ENCODE measurements at places on chromosomes 11 and 22.

GRCh38 chr11:106021181-106021966, 666 bp downstream of the MSANTD4 start:
- no peak for DNase-seq

- DNase-seq = no peak
Observed at GRCh38 chr11:35282221-35282882, 137.0 kb downstream of the SLC1A2 start.

DNA sequence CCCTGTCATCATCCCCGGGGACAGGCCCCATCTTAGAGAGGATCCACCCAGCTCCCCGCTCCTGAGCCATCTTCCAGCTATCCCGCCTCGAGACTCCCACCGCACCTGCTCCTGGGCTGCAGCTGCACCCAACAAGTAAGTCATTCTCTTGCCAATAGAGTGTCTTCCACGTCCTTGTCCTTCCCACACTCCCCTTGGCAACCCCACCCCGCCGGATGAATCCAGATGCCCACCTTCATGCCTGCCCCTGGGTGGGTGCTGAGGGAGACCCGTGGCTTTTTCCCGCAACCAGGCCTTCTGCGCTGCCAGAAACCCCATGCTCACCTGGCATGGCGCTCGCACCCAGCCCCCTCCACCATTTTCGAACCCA, 11.1 kb upstream of the C11orf24 start:
- no peak for DNase-seq

DNA sequence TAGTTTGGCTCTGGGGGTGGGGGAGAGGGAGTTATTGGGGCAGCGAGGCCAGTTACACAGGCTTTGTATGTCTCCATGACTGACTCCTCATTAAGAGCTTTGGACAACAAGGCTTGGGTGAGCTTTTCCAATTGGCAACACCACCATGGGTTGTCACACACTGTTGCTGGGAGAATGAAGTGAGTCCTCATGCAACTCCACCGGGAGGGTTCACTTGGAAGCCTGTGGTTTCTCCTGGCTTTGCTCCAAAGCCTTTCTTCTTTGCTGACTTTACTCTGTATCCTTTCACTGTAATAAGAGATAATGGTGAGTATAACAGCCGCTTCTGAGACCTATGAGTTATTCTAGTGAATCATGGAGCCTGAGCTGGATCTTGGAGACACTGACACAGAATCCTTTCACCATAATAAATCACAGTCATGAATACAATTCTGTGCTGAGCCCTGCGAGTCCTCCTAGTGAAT, 24.9 kb downstream of the EIF3F start:
- DNase-seq = no peak

- DNase-seq = no peak
Observed at GRCh38 chr22:29155966-29156365, 49.7 kb upstream of the EMID1 start.

DNA sequence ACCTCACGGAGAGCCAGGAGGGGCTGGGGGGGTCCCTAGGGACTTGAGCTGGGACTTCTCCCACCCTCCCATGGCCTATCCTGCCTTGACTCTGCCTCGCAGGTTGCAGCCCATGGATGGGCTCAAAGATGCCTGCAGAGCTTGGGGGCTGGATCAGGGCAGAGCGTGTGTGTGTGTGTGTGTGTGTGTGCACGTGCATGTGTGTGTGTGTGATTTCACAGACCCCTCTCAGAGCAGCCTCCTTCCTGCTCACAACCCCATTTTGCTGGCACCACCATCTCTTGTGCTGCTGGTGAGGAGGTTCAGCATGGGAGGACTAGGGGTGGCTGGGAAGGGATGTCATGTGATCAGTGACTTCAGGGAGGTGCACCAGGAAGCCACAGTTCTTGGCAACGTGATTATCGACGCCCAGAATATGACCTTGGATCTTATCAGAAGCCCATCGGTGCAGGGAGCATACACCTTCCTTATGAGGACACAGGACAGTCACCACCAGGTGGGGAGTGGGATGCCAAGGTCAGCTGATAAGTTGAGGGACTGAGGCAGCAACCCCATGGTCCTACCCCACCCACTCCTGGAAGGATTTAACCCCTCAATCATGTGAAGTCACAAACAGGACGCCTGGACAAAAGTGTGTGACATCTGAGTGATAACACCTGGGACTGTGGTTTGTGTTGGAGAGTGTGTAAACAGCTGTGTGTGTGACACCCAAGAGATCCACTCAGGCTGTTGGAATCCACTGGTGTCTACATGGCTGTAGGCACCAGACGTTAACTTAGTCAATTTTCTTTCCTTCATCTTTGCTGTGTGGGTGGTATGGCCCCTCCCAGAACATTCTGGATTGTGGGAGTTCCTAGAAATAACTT, 1.8 kb upstream of the NAALADL1 start:
- DNase-seq = no peak

DNA sequence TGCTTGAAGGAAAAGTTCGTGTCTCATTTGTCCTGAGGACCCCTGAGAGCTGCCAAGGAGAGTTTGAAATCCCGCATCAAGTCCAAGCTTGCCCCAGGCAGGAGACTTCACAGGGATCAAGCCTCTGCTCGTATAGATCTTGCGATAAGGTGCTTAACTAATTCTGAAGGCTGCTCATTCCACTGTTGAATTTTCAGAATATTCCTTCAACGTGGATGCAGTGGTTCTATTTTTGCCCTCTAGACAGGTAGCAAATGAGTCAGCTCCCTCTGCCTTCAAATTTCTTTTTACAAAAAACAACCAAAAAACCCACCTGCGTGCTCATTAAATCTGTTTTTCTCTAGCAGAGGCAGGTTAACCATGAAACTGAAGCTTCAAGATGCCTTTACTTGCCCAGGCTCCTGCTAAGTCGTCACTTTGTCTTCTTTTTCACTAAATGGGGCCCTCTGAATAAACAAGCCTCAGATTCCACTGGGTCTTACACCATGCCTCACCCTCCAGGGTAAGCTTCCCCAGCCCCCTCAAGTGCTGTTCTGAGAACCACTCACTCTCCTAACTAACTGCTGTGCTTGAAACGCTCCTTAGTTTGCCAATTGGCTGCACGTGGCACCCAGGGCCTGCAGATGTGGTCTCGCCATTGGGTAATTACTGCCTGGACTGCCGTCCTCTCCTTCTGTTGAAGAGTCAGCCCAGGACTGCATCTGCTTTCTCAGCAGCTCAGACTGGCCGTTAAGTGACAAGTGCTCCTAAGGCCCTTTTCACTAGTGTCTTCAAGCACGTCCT, 105.0 kb downstream of the TRPC6 start:
- no peak for DNase-seq

GRCh38 chr11:126398721-126399120, 43.2 kb downstream of the ST3GAL4 start:
- no peak for DNase-seq

GRCh38 chr11:50077526-50077925, 44.9 kb downstream of the OR4C45 start:
- DNase-seq = no peak

- peak; percentile 97 for DNase-seq
Observed at GRCh38 chr11:64207256-64208085, 950 bp downstream of the FERMT3 start.

GRCh38 chr11:134670247-134670782, 258.3 kb upstream of the B3GAT1 start:
- no peak for DNase-seq

DNA sequence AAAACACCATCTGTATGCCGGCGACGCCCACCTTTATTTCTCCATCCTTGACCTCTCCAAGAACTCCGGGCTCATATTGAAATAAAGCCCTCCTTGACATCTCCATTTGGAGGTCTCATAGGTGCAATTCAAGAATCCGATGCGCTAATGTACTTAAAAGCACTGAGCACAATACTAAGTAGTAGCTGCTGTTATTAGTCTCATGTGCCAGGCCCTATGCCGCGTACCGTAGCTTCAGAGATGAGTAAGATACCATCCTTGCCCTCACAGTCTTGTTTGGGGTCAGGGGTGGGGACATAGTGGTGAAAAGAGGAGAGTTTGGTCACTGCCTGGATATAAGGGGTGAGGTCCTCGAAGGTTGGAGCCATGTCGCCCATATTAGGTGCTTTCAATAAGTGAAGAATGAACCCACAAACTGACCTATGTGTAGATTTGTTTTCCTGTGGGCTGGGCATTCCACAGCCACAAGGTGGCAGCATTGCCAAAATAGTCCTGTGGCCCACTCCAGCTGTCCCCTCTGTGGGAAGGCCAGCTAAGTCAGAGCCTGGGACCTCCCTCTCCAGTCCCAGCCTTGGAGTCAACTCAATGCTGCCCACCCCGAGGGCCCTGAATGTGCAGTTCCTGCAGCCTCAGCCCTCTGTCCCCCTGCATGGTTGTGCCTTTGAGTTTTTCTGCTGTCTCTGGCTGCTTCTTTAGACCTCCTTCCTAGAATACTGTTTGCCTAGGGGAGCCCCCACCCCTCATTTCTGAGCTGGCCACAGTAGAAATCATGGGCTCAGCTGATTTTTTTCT, 6.5 kb downstream of the DCPS start:
- no peak for DNase-seq

- DNase-seq = no peak
Observed at GRCh38 chr11:34261095-34261494, 96.7 kb downstream of the ABTB2 start.

DNA sequence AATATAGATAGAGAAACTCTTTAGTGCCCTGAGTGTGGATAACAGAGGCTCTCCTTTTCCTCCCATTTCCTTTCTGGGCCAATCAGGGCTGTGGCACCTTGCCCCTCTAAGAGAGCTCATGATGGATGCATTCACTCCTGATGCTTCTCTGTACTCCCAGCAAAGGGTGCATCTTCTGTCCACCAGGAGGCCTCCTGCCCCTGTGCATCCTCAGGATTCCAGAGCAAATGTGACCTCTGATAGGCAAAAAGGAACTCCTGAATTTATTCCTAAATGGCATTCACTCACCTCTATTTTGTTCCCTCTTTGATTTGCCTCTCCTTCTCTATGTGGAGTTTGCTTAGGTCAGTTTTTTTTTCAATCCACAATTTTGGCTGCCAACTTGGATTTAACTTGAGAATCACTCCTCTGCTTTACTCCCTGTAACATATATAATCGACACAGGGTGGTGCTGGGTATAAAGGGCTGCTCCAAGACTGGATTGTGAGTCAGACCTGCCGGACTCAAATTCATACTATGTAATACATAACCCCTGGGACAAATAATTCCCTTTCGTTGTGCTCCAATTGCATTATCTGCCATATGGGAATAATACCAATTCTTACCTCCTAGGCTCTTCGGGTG, 1.1 kb upstream of the MRGPRX4 start:
- DNase-seq = no peak

DNA sequence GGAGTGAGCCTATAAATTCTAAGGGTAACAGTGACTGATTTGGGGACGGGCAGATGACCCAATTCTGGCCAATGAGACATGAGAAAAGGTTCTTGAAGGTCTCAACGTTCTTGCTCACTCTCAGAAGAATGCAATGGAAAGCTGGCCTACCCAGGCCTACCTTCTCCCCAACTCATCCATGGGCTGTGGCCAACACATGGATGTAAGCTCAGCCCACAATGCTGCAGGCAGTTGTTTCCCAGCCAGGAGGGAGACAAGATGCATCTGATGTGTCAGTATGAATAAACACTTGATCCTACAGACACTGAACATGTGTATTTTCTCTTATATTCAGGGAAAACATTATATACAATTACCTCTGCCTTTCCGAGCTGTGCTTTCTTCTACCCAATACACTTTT, 24.4 kb downstream of the PI4KA start:
- DNase-seq = no peak

GRCh38 chr11:10895285-10895684, 37.4 kb upstream of the ZBED5 start:
- DNase-seq = no peak

DNA sequence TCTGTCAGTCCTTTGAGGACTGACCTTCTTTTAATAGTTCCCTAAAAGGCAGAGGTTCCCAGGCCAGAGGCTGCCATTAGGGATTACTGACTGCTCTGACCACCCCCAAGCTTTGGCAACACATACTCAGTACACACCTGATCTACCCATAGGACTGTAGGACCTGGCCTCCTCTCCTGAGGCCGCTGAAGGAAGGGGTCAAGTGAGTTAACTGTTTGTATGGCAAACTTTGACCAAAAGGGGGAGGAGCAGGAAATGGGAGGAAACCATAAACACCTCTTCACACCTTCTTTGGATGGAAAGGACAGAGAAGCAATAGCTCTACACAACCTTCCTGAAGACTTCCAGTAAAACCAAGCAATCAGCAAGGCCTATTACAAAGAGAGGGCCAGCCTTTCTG, 104.0 kb downstream of the APOL5 start:
- no peak for DNase-seq

- DNase-seq = no peak
Observed at GRCh38 chr11:9344061-9344680, 29.8 kb upstream of the TMEM41B start.

All from GM19239 (cell line).